ENCODE measurements at places on chromosomes 2 and 18.

GRCh38 chr18:44342162-44342561 is 338.5 kb upstream of the SETBP1 start:
- DNase-seq, result no peak

DNA sequence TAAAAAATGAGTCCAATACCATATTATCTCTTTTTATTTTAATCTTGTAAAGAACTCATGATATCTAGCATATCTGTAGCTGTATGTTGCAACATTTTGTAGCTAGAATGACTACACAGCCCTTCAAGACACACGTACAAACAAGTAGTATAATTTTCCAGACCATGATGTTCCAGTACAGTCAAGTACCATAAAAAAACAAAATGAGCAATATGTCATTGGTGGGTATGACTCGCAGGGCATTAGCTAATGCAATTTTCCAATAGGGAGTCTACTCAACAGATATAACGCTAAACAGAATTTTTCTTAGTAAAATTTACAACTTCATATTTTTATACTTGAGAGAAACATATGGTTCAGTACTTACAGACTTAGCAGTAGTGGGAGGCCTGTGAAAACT is 53.6 kb upstream of the UGP2 start:
- DNase-seq, result no peak

- no peak for DNase-seq
These were observed 28.8 kb downstream of the GLI2 start for GRCh38 chr2:120764492-120764891.

GRCh38 chr2:186459009-186459408 is 27.1 kb upstream of the ZC3H15 start:
- DNase-seq, result no peak

DNA sequence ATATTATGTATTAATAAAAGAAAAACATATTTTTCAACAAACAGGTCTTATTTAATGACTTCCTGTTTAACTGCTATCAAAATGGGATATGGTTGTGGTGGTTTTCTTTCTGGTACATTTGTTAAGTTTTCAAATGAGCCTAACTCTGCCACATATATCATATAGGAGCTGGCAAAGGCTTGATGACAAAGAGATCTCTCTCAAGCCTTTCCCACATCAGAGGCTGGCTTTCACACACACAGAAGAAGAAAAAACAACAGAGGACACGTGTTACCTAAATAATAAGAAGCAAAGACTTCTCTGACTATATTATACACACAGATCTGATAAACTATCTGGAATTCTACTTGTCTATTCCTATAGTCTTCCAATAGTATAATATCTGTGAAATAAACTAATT is 46.1 kb downstream of the CFAP36 start:
- no peak for DNase-seq

GRCh38 chr2:190136825-190137224 is 74.3 kb upstream of the MSTN start:
- DNase-seq, result no peak

- no peak for DNase-seq
These were observed 86.3 kb downstream of the MAIP1 start for GRCh38 chr2:200041639-200042038.

- no peak for DNase-seq
These were observed 42.3 kb downstream of the GULP1 start for GRCh38 chr2:188333751-188334524.

GRCh38 chr2:24343225-24343882 is 17.0 kb downstream of the ITSN2 start:
- DNase-seq, result no peak

- DNase-seq, result no peak
These were observed 181.4 kb downstream of the CALCRL start for GRCh38 chr2:187266645-187267044.

DNA sequence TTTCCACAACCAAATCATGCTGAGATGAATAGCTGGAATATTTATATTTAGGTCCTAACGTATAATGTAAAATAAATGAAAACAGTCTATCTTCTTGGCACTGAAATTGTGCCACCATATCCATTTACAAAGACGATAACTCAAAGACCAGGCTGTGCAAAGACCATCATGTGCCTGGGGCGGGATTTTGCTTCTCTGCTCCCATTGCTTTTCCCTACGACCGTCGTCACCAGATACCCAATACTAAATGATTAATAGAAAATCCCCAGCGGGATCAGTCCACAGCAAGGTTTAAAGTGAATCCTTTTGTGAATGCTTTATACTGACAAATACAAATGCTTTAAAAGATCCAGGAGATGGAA is 194.3 kb upstream of the ARL4C start:
- no peak for DNase-seq

- no peak for DNase-seq
These were observed 131.3 kb downstream of the GFPT1 start for GRCh38 chr2:69255760-69256159.

DNA sequence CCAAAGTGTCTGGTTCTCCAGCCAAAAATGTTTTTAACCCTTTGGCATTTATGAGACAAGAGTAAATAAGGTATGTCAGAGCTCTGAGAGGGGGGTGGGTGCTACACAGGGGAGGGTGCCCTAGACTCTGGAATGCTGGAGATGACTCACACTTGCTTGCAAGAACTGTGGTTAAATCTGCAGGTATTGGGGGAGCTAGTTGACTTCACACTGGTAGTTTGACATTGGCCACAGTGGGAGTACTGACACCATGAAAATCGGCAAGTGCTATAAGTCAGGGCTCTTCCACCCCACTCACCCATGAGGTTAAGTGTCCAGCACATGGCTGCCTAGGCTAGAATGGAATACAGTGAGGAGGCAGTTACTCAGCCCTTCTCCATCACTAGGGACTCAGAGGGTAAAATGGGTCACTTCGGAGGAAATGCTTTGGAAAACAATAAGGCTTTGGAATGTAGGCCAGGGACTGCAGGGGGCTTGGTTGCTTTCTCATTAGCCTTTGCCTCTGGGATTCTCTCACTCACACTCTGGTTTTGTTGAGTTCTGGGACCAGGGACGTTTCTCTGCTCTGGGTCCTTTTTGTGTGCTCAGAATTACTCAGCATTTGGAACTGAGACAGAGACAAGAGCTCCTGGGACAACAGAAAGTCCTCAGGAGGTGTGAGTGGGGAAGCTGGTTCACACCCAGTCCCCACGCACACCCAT is 91.6 kb downstream of the ACKR3 start:
- DNase-seq, result no peak

GRCh38 chr18:23994361-23994902 is 20.1 kb upstream of the TTC39C start:
- DNase-seq, result no peak

DNA sequence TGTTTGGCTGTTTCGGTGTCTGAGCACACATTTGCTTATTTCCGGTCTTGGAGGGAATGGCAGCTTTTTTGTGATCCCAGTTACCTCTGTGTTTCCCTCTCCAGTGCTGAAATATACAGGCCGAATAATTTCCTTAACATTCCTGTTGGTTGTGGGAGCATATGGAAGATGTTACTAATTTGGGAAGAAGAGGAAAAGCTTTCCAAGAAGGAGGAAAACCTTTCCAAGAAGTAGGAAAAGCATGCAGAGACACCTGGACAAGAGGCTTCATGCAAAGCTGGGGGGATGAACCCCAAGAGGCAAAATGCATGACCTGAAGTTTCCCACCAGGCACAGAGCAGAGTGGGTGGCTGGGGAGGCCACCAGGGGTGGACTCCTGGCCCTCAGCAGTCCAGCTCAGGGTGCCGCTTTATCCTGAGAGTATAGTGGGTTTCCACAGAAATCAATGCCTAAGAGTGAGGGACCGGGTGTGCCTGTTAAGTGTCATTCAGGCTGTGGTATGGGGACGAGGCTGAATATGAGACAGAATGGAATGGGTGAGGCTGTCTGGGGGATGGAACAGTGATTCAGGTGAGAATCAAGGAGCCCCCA is 25.5 kb upstream of the GNAL start:
- DNase-seq, result no peak

- DNase-seq, result peak; percentile 10
These were observed 161.6 kb upstream of the TRIB2 start for GRCh38 chr2:12555012-12555645.

GRCh38 chr2:149617476-149617875 is 29.9 kb upstream of the MMADHC start:
- DNase-seq, result no peak

DNA sequence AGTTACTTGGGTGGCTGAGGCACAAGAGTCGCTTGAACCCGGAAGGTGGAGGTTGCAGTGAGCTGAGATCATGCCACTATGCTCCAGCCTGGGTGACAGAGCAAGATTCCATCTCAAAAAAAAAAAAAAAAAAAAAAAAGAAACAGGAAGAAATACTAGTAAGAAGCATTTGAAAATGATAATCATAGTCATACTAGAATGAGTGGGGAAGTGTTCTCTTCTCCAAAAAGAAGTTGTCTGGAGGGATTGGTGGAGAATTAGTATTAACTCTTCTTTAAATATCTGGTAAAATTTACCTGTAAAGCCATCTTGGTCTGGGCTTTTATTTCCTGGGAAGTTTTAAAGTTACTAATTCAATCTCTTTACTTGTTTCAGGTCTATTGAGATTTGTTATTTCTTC is 131.8 kb downstream of the FAM210A start:
- DNase-seq, result no peak

DNA sequence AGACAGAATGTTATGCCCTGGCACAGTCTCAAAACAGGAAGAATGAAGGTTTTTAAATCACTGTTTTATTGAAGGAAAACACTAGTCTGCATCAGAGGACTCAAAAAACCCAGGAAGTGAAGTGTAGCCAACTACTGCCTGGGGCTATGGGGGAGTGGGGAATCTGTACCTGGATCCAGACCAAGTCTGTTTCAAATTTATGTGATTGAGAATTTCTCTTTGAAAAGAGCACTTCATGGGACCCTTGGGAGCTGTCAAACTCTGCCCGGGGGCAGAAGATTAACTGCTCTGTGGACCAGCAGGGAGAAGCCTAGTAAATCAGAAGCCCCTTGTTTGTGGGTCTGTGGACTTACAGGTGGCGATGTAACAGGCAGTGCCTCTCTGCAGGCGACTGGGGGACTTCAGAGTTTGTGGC is 45.3 kb upstream of the TANC1 start:
- DNase-seq, result no peak

GRCh38 chr2:222989431-222989830 is 62.6 kb upstream of the KCNE4 start:
- DNase-seq, result no peak

- DNase-seq, result no peak
These were observed 167.3 kb upstream of the GLI2 start for GRCh38 chr2:120568089-120568974.

DNA sequence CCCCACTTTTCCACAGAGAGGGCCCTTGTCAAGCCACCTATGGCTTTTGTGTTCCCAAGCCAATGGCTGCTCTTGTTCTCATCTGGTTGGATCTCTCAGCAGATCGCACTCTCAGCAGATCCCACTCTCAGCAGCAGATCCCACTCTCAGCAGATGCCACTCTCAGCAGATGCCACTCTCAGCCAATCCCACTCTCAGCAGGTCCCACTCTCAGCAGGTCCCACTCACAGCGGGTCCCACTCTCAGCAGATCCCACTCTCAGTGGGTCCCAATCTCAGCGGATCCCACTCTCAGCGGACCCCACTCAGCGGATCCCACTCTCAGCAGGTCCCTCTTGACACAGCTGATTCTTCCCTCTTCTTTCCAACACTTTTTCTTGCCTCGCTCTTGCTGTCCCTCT is 59.3 kb upstream of the MGAT4A start:
- DNase-seq, result no peak

- no peak for DNase-seq
These were observed 125.1 kb downstream of the PMAIP1 start for GRCh38 chr18:60024857-60025256.

DNA sequence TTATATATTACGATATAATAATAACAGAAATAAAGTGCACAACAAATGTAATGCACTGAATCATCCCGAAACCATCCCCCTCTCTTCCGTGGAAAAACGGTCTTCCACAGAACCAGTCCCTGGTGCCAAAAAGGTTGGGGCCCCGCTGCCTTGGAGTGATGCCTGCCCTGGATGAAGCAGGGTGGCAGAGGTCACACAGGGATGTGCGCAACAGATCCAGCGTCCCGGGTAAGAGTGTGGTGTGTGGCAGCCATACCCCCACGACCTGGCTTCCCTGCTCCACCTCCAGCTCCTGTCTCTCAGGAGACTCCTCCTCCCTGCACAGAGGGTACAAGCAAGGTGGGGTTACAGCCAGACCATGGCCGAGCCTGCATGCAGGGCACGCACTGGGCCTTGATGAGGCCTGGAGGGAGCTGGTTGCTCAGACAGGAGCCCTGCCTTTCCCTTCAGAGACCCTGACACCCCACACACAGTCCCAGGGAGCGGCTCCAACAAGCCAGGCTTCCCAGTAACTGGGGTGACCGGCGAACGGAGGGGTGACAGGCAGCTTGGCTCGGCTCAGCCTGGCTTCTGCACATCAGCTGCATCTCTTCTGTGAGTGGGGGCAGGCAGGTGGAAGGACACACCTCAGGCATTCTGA is 41.1 kb downstream of the TFCP2L1 start:
- no peak for DNase-seq

DNA sequence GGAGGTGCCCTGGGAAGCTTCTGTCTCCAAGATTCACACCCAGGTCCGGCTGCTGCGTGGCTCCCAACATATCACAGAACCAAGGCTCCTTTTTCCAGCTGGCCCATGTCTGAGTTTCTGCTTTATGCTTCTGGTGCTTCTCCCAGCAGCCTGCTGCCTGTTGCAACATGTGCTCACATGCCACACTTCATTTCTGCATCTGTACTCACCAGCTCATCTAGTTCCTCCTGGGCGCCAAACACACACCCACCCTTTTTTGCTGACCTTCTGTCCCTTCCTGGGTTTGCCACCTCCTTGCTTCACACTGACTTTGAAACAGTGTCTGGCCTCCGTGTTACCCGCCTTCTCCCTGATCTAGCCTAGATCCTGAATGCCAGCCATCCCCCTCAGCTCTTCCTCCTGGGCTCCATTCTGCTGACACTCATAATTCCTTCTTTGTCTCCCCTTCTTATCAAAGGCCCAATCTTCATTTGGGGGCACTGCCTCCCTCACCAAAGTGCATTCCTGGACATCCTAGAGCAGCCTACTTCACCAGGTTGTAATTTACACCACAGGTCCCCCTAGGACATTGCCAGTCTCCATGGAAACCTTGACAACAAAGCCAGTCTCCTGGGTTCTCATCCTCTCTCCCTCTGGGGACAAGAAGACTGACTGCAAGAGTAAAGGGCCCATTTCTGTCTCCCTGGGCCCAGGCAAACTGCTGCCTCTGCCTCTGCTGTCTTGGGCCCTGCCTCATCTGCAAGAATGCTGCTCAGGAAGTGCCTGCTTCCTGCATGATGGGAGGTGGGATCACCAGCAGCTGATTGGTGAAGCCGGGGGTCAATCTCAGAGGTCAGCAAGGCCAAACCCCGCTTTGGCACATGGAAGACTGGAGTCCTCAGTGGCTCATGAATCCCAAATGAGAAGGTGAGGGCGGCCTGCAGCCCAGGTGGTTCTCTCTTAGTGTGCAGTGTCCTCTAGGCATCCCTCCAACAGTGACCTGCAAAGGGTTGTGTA is 13.9 kb upstream of the PROM2 start:
- no peak for DNase-seq

GRCh38 chr2:234911271-234911670 is 40.5 kb upstream of the SH3BP4 start:
- no peak for DNase-seq

Measured in stimulated activated CD4-positive, alpha-beta T cell treated with anti-CD3 and anti-CD28 coated beads, Interleukin-1b, Interleukin-23, amount 100 ng/mL, for 1 hour (primary cell).